T-cell (primary cell): ENCODE measurements at places on chromosomes 11 and 22. TPM values are rescaled to one million over a fixed set of nuclear protein-coding genes. Genes with fewer than 3 reads are reported as not detected.

Gene ARHGAP8
- 3.1 TPM for total RNA-seq

Gene ALG9
- total RNA-seq: 25.6 TPM

Gene GGT5
- not detected for total RNA-seq

Gene ACR
- total RNA-seq: not detected

Gene SYT7
- not detected for total RNA-seq

Gene GLYATL2
- total RNA-seq: not detected

Gene SLC36A4
- total RNA-seq: 14.1 TPM

Gene FOLR2
- not detected for total RNA-seq

Gene PTDSS2
- 33.5 TPM for total RNA-seq

Gene ADM2
- total RNA-seq: 10.7 TPM

Gene PNPLA5
- not detected for total RNA-seq

Gene PLAAT4
- 144 TPM for total RNA-seq

DNA sequence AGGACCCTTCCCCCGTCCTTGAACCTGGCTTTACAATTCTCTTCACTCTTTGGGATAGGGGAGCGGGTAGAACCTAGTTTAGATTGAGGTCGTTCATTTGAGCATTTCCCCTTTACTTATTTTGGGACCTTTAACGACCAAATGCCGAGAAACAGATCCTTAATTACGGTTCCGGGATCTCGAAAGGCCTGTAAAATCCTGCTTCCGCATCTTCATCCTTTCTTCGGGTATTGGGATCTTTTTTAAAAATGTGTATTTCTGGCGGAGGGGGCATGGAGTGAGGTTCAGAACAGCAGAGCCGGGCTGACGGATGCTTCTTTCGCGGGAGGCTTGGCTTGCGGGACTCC, 395 bp upstream of the HIPK3 start:
- peak overlapping the region; percentile 54 for H3K4me3 ChIP-seq
- H3K36me3 ChIP-seq: no peaks in the 10 kb centered on the region
- H3K27ac ChIP-seq: peak overlapping the region; percentile 81
- H3K27me3 ChIP-seq: no peaks in the 10 kb centered on the region
- no peak for DNase-seq
- H3K4me1 ChIP-seq: peaks cover 8% of the 10 kb centered on the region

DNA sequence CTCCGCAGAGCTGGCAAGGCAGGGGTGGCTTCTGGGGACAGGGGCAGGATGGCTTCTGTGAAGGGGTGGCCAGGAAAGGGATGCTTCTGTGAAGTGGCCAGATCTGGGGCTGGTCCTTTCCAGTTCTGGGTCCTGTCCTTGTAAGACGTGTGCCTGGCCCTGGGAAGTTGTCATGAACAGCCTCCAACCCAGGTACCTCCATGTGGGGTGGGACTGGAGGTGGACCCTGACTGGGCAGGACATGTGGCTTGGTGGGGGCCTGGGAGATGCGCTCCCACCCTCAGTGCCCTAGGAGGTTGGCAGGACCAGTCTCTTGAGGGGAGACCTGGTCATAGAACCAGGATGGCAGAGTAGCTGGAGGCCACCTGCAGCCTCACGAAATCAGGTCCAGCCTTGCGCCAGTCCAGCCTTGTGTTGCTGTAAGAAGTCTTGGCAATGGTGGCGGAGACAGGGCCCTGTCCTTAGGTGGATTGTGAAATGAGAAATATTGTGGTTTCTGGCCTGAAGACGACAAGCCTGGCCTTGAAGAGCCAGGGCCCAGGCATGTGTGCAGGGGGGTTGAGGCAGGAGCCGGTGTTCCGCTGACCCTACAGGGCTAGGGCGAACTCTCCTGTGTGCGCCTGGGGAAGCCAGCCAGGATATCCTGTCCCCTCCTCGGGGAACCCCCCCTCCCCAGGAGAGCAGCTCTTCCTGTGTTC, 2.6 kb downstream of the KCNQ1 start:
- peak overlapping the region; percentile 25 for H3K27ac ChIP-seq
- peak overlapping the region; percentile 63 for H3K4me3 ChIP-seq
- H3K27me3 ChIP-seq: peaks cover 58% of the 10 kb centered on the region
- no peaks in the 10 kb centered on the region for H3K36me3 ChIP-seq
- H3K4me1 ChIP-seq: peaks cover 53% of the 10 kb centered on the region

DNA sequence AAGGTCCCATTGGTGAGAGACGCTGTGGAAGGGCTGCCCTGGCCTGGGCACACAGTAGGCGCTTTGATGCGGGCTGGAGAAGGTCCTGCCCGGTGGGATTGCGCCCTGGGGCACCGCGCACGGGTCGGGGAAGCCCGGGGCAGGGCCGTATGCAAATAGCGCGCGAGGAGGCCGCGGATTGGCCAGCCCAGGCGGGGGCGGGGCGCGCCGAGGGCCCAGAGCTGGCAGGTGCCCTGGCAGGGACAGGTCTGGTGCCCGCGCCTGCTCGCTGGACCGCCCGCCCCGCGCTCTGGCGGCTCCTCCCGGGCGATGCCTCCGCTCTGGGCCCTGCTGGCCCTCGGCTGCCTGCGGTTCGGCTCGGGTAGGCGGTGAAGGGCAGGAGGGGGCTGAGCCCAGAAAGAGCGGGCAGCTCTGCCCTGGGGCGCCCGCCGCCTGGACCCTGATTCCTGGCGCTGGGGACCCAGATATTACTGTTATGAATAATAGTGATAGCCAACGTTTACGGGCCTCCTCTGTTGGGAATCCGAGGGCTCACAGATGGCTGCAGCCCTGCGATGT, at the start of gene UPK3A:
UPK3A (plus strand) TSS at position 245 of the 558 bp plus-strand sequence; CDS start at position 310, 65 bp downstream.
- H3K4me3 ChIP-seq: no peak within 1 kb of the TSS
- H3K27ac ChIP-seq: no peak within 1 kb of the TSS
- H3K4me1 ChIP-seq: peaks cover 12% of the 10 kb centered on the region
- DNase-seq: peak; percentile 56
- H3K27me3 ChIP-seq: peaks cover 45% of the 10 kb centered on the region

DNA sequence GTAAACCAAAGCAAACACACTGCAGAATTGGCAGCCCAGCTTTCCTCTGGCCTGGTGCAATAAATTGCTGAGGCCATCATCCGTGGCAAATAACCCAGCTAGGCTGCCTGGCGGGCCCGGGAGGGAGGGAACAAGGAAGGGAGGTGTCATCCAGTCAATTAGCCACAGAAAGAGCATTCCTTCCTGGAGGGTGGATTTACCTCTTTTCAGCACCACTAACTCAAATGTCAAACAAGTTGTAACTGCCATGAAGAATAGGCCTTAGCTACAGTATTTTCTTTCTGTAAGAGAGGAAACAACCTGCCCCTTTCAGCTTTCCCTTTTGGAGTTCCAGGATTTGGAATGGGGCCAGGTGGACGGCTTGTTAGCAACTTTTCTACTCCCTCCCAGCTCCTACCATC, 163.8 kb upstream of the BDNF start:
- H3K4me3 ChIP-seq: no peak overlapping the region
- no peaks in the 10 kb centered on the region for H3K36me3 ChIP-seq
- no peaks in the 10 kb centered on the region for H3K4me1 ChIP-seq
- H3K27me3 ChIP-seq: no peaks in the 10 kb centered on the region
- DNase-seq: no peak
- no peak overlapping the region for H3K27ac ChIP-seq

GRCh38 chr11:64339754-64340408, at the start of gene CCDC88B:
TSS of gene CCDC88B (plus strand) at chr11:64340204. CDS start at chr11:64340267, 63 bp downstream.
- peaks cover 8% of the 10 kb centered on the region for H3K36me3 ChIP-seq
- peak within 1 kb of the TSS; percentile 89 for H3K27ac ChIP-seq

DNA sequence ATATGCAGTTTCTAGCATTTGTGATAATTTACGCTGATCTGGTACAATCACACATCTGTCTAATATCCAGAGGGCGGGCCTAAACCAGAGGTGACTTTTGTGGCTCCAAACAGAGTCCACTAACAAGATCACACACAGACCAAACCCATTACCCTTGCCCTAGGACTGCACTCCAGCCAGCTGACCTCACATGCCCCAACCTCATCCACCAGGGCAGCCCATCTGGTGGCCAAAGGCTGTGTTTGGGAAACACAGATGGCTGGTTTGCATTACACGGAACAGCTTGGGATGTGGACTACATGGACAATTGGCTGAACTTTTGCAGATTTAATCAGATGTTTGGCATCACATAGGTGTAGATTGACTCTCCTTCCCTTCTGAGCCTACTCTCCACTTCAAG, 228.2 kb downstream of the GRIK4 start:
- no peak for DNase-seq
- no peaks in the 10 kb centered on the region for H3K36me3 ChIP-seq
- H3K27ac ChIP-seq: no peak overlapping the region

GRCh38 chr11:45607995-45608394, 57.4 kb downstream of the CHST1 start:
- no peak overlapping the region for H3K4me3 ChIP-seq
- H3K36me3 ChIP-seq: no peaks in the 10 kb centered on the region
- H3K4me1 ChIP-seq: no peaks in the 10 kb centered on the region
- no peak for DNase-seq
- H3K27me3 ChIP-seq: no peaks in the 10 kb centered on the region

GRCh38 chr22:41557401-41558240, 3.2 kb upstream of the CSDC2 start:
- no peak for DNase-seq
- no peaks in the 10 kb centered on the region for H3K36me3 ChIP-seq
- H3K27me3 ChIP-seq: peaks cover 73% of the 10 kb centered on the region
- H3K27ac ChIP-seq: no peak overlapping the region

DNA sequence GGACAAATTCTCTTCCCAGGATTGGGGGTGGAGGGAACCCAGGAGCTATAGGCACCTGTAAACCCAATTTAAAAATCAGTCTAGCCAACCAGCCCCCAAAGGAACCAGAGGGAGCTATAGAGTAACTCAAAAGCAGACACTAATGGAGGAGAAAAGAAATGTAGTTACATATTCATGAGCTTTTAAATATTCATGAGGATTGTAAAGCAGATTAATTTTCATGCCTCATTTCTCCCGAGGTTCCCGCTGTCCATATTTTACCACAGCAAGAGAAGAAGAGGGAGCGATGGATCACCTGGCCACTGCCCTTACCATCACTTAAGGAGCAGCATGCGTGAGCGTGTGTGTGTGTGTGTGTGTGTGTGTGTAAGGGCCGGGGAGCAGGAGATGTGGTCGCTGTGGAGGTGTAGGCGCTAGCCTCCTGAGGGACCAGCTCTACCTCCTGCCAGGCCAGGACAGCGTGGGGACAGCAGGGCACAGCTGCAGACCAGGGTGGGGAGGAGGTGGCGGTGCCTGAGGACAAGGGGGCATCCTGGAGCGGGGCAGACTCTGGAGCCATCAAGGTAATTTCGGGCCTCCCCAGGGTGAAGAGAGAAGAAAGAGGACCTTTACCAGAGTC, 100.7 kb upstream of the THY1 start:
- no peak overlapping the region for H3K27ac ChIP-seq
- H3K4me3 ChIP-seq: no peak overlapping the region
- no peak for DNase-seq
- no peaks in the 10 kb centered on the region for H3K36me3 ChIP-seq
- no peaks in the 10 kb centered on the region for H3K27me3 ChIP-seq

GRCh38 chr11:120122924-120123683, 14.8 kb downstream of the TRIM29 start:
- no peaks in the 10 kb centered on the region for H3K36me3 ChIP-seq
- DNase-seq: no peak
- peaks cover 9% of the 10 kb centered on the region for H3K27me3 ChIP-seq
- no peak overlapping the region for H3K4me3 ChIP-seq
- H3K4me1 ChIP-seq: no peaks in the 10 kb centered on the region

DNA sequence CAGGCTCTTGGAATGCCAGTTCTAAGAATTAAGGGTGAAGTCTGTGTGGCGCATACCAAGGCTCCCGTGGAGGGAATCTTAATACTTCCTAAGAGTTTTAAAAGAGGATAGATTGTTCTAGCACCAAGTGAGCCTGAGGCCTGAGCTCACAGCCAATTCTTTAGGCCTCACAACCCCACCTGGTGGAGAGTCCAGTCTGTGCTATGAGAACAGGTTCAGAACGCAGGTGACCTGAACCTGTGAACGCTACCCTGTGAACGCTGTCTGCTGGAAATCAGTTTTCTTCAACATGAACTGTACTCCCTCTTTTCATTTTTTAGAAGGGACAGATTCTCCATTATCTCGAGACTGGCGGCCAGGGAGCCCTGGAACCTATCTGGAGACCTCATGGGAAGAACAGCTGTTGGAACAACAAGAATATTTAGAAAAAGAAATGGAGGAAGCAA, 43.2 kb upstream of the DLAT start:
- H3K27me3 ChIP-seq: peaks cover 3% of the 10 kb centered on the region
- H3K36me3 ChIP-seq: no peaks in the 10 kb centered on the region
- no peak overlapping the region for H3K4me3 ChIP-seq
- DNase-seq: peak; percentile 42

DNA sequence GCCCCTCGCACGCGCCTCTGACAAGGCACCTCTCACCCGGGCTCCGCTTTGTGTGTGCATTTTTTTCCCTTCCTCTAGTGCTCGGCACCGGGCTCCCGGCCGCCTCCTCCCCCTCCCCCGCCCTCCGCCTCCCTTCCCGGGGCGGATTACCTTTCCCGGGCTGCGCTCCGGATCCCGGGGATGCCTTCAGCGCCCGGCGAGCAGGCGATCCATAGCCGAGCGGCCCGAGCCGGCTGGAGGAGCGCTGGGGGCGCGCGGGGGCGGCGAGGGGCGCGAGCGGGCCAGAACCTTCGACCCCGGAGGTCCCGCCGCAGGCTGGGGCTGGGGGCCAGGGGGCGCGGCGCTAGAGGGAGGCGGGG, 282 bp downstream of the MPPED2 start:
- H3K27ac ChIP-seq: no peak overlapping the region
- no peak for DNase-seq
- peak overlapping the region; percentile 38 for H3K4me3 ChIP-seq
- H3K36me3 ChIP-seq: no peaks in the 10 kb centered on the region
- peaks cover 9% of the 10 kb centered on the region for H3K27me3 ChIP-seq

GRCh38 chr11:44255406-44256071, 54.4 kb downstream of the ALX4 start:
- no peaks in the 10 kb centered on the region for H3K4me1 ChIP-seq
- H3K4me3 ChIP-seq: no peak overlapping the region
- H3K27ac ChIP-seq: no peak overlapping the region
- DNase-seq: no peak
- peaks cover under 1% of the 10 kb centered on the region for H3K36me3 ChIP-seq

- no peaks in the 10 kb centered on the region for H3K4me1 ChIP-seq
- DNase-seq: no peak
- no peak overlapping the region for H3K4me3 ChIP-seq
- no peak overlapping the region for H3K27ac ChIP-seq
- no peaks in the 10 kb centered on the region for H3K36me3 ChIP-seq
- peaks cover 6% of the 10 kb centered on the region for H3K27me3 ChIP-seq
Measured at GRCh38 chr11:79102840-79103239, 338.0 kb downstream of the TENM4 start.

GRCh38 chr11:93477684-93478234, 65.4 kb downstream of the SMCO4 start:
- no peak overlapping the region for H3K27ac ChIP-seq
- no peak overlapping the region for H3K4me3 ChIP-seq
- H3K4me1 ChIP-seq: no peaks in the 10 kb centered on the region
- DNase-seq: no peak
- no peaks in the 10 kb centered on the region for H3K27me3 ChIP-seq
- H3K36me3 ChIP-seq: no peaks in the 10 kb centered on the region

- peaks cover 81% of the 10 kb centered on the region for H3K36me3 ChIP-seq
- no peaks in the 10 kb centered on the region for H3K27me3 ChIP-seq
- H3K27ac ChIP-seq: peak overlapping the region; percentile 78
- H3K4me1 ChIP-seq: peaks cover 85% of the 10 kb centered on the region
- DNase-seq: no peak
Measured at GRCh38 chr11:128506999-128507611, 80.3 kb downstream of the ETS1 start.

GRCh38 chr11:134572741-134573675, 161.0 kb upstream of the B3GAT1 start:
- no peak overlapping the region for H3K4me3 ChIP-seq
- H3K36me3 ChIP-seq: no peaks in the 10 kb centered on the region
- H3K27me3 ChIP-seq: peaks cover 14% of the 10 kb centered on the region
- DNase-seq: no peak
- H3K4me1 ChIP-seq: no peaks in the 10 kb centered on the region
- H3K27ac ChIP-seq: no peak overlapping the region

GRCh38 chr11:95058621-95059020, 8.1 kb upstream of the SRSF8 start:
- H3K27ac ChIP-seq: no peak overlapping the region
- H3K4me3 ChIP-seq: no peak overlapping the region
- no peak for DNase-seq
- H3K27me3 ChIP-seq: peaks cover 16% of the 10 kb centered on the region
- no peaks in the 10 kb centered on the region for H3K36me3 ChIP-seq
